Activated CD8-positive, alpha-beta memory T cell treated with anti-CD3 and anti-CD28 coated beads, Interleukin-2, amount 10 ng/mL, durations not matched to agents 7 days and 5 days (primary cell): ENCODE measurements at places on chromosomes 1 and 21. TPM values are rescaled to one million over a fixed set of nuclear protein-coding genes. Genes with fewer than 3 reads are reported as not detected.

DNA sequence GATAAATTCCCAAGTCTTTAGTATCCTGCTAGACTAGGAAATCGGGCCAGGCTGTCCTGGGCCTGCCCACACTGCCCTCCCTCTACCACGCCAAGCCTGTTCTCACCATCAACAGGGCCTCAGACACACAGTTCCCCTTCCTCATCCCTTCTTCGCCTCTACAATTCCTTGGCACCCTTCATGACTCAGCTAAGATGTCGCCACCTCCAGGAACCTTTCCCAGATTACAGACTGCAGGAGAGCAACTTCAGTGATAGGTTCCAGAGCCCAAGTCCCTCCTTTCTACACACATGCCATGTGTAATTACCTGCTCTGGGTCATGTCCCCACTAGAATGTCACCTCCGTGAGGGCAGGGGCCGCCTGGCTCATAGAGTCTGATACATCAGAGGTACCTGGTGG, 3.3 kb downstream of the RIMS3 start:
- H3K4me3 ChIP-seq, result no peak overlapping the region
- H3K27me3 ChIP-seq, result no peaks in the 10 kb centered on the region
- no peak overlapping the region for H3K27ac ChIP-seq
- no peaks in the 10 kb centered on the region for H3K36me3 ChIP-seq
- H3K4me1 ChIP-seq, result peaks cover 18% of the 10 kb centered on the region
- no peak for DNase-seq

- DNase-seq, result peak; percentile 29
- peaks cover 8% of the 10 kb centered on the region for H3K27me3 ChIP-seq
- peaks cover 5% of the 10 kb centered on the region for H3K36me3 ChIP-seq
- peaks cover 5% of the 10 kb centered on the region for H3K4me1 ChIP-seq
- H3K27ac ChIP-seq, result no peak overlapping the region
Measured at GRCh38 chr1:227782226-227782625, 33.2 kb upstream of the PRSS38 start.

DNA sequence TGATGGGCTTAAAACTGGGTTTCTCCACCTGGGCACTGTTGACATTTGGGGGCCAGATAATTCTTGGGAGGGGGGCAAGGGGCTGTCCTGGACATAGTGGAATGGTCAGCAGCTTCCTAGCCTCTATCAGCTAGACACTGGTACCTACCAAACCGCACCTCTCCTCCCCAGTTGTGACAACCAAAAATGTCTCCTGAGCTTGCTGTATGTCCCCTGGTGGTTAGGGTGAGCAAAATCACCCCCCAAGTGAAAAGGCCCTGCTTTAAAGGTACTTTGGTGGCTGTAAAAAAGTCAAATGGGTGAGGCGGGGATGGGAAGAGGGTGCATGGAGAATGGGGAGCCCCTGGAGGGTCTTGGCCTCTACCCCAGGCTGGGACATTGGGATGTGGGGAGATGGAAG, 182.0 kb downstream of the IGSF21 start:
- H3K27me3 ChIP-seq, result peaks cover 7% of the 10 kb centered on the region
- no peaks in the 10 kb centered on the region for H3K36me3 ChIP-seq
- no peaks in the 10 kb centered on the region for H3K4me1 ChIP-seq
- no peak overlapping the region for H3K27ac ChIP-seq
- no peak for DNase-seq

DNA sequence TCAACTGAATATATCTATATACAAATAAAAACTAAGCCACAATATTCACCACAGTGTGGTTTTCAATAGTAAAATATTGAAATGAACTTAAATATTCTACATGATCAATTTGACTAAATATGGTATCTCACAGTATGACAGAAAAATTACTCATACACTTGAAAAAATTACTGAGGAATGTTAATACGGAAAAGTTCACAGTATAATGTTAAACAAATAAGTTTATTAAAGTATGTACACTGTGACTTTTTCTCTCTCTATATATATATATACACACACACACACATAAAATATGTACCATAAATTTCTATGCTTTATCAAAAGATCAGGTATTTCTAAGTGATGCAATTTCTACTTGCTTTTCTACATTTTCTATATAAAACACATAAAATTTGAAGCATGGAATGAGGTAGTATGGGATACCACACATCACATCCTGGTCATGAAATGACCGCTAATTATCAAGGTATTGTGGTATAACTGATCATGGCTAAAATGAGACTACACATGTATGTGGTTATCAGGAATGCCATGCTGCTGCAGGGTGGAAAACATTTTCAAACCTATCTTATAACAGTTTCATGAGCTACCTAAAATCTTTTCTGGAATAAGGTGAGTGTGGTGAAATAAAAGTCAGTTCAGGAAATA, 102.3 kb downstream of the CDC42BPA start:
- no peaks in the 10 kb centered on the region for H3K36me3 ChIP-seq
- no peaks in the 10 kb centered on the region for H3K4me1 ChIP-seq
- peaks cover 24% of the 10 kb centered on the region for H3K27me3 ChIP-seq
- no peak overlapping the region for H3K4me3 ChIP-seq
- H3K27ac ChIP-seq, result no peak overlapping the region

DNA sequence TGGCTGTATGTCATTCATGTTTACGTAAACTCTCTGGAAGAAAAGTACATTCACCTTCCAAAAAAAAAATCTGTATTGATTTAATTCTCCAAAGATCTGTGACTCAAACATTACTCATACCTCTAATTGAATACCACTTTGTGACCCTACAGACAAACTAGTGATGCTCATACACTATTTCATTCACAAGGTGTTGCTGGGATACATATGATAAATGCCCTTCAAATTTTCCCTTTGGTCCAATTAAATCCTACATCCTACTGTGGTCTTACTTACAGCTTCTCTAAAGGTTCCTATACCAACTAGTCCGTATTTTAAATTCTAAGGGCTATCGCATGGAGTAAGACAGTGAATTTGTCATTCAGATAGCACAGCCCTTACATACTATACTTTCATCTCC, 26.8 kb upstream of the CADM3 start:
- H3K4me3 ChIP-seq, result no peak overlapping the region
- H3K36me3 ChIP-seq, result no peaks in the 10 kb centered on the region
- no peak for DNase-seq
- peaks cover 19% of the 10 kb centered on the region for H3K27me3 ChIP-seq

DNA sequence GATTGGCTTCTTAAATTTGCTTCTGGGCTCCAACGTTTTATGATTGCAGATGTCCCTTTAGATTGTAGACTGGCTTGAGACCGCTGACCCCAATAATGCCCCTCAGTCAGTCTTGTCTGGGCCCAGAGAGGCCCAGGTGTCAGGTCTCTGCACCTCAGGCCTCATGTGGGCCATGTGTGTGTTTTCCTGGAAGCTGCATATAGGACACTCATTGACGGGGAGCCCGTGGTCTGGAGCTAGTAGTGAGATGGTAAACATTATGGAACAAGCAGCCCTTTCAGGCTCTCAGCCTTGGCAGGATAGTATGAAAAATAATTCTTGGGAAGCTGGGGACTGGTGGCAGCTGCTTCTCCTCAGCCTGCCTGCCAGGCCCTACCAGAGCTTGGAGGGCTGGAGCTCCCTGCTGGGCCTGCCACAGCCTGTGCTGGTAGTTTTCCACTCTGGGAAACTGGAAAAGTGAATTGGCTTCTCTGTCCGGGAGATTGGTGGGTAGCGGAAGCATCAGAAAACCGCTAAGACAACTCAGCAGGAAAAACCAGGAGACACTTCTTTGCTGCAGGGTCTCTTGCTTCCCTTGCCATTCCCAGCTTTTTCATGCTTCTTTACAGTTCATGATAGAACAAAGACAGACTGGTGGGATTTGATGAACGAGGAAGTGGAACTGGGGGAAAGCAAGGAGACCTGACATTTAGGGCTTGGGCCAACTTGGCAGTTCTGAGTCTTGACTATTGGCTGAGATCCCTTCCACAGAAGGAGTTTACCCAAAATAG, 57.8 kb upstream of the HSD17B7 start:
- no peak overlapping the region for H3K4me3 ChIP-seq
- no peak for DNase-seq
- no peaks in the 10 kb centered on the region for H3K27me3 ChIP-seq
- no peaks in the 10 kb centered on the region for H3K4me1 ChIP-seq
- H3K27ac ChIP-seq, result no peak overlapping the region

DNA sequence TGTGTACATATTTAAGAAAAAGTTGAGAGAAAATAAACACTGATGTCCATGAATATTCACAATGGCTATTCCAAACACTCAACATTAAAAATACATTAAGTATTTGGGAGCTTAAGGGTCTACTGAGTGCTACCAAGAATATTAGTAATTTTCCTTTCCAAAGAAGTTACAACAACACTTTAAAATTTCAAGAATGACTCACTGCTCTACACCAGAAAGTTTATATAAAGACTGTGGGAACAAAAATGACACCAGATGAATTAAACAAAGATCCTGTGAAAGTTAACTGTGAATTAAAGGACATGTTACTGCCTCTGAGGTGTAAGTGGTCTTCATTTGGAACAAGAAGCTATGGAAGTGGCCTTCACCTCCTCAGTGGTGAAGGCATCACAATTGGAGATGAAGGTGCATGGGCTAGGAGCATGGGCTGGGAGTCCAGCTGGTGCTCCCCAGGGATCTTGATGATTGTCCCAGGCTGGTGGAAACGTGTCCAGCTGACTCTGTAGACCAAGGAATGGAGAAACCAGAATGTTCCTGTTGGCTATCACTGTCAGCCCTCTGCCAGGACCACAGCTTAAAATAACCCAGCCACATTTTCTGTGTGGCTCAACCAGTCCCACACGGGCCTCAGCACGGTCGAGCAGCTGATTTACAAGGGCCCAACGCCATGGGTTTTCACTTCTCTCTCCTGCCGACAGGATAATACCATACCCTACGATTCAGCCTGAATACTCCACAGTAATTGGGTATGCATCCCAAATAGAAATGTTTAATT, 28.8 kb downstream of the TAF5L start:
- DNase-seq, result no peak
- peaks cover 54% of the 10 kb centered on the region for H3K36me3 ChIP-seq
- H3K27ac ChIP-seq, result no peak overlapping the region
- peaks cover 19% of the 10 kb centered on the region for H3K4me1 ChIP-seq
- no peak overlapping the region for H3K4me3 ChIP-seq

DNA sequence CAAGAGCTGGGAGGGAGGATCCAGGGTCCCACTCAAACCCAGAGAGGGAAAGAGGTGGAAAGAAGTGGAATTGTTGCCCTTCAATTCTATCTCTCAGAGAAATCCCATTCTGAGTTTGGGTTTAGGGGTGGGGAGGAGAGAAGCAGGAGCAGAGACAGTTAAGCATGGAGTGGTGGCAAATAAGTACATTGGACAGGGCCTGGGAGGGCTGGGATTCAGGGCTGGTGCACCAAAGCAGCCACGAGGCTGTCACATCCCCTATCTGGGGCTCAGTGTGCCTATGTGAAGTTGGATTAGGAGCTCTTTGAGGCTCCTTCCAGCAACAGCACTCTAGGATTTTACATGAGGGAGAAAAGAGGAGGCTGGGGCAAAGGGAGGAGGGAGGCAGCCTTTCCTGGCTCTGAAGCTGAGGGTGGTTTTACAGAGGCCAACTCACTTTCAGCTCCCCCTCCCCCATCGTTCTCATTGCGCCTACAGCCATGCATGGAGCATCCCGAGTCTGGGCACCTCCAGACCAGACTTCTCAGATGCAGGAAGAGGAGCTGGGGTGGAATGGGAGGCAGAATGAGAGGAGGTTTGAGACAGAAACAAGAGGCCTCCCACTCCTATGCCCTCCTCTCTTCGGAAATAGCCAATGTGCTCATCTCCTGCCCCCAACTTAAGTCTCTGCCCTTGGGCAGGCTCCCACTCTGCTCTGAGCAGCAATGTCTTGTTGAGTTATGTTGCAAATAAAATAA, 3.0 kb upstream of the SYT6 start:
- no peaks in the 10 kb centered on the region for H3K36me3 ChIP-seq
- peaks cover 5% of the 10 kb centered on the region for H3K4me1 ChIP-seq
- no peak overlapping the region for H3K27ac ChIP-seq
- DNase-seq, result no peak
- peaks cover 75% of the 10 kb centered on the region for H3K27me3 ChIP-seq

GRCh38 chr1:43452789-43453441, 816 bp downstream of the HYI start:
- H3K4me1 ChIP-seq, result peaks cover 11% of the 10 kb centered on the region
- no peak for DNase-seq
- H3K27me3 ChIP-seq, result peaks cover 32% of the 10 kb centered on the region
- peak overlapping the region; percentile 44 for H3K4me3 ChIP-seq

DNA sequence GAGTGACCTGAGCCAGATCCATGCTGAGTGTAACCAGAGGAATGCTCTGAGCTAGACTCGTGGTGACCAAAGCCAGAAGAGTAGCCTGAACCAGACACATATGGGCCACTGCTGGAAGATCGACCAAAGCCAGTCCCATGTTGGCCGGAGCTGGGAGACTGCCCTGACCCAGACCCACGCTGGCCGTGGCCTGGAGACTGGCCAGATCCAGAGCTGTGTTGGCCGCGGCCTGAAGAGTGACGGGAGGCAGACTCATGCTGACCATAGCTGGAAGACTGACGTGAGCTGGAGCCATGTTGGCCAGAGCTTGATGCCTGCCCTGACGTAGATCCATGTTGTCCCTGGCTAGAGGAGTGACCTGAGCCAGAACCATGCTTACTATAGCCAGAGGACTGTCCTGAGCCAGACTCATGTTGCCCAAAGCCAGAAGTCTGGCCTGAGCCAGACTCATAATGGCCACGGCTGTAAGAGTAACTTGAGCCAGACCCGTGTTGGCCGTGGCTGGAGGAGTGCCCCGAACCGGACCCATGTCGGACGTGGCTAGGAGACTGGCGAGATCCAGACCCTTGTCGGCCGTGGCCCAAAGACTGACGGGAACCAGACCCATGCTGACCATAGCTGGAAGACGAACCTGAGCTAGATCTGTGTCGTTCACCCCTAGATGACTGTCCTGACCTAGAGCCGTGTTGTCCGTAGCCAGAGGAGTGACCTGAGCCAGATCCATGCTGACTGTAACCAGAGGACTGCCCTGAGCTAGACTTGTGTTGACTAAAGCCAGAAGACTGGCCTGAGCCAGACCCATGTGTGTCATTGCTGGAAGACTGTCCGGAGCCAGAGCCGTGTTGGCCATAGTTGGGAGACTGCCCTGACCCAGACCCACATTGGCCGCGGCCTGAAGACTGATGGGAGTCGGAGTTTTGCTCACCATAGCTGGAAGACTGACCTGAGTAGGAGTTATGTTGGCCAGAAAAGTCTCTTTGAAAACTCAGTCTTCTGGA, 3.5 kb downstream of the HRNR start:
- DNase-seq, result no peak
- H3K27ac ChIP-seq, result no peak overlapping the region
- H3K4me1 ChIP-seq, result no peaks in the 10 kb centered on the region
- H3K4me3 ChIP-seq, result no peak overlapping the region

GRCh38 chr1:119550381-119550780, 43.4 kb downstream of the HSD3B1 start:
- H3K27ac ChIP-seq, result no peak overlapping the region
- no peaks in the 10 kb centered on the region for H3K4me1 ChIP-seq

- DNase-seq, result peak; percentile 57
- H3K36me3 ChIP-seq, result peaks cover 25% of the 10 kb centered on the region
- peak overlapping the region; percentile 90 for H3K4me3 ChIP-seq
Measured at GRCh38 chr1:1407636-1408318, 684 bp upstream of the MRPL20 start.

The PTPN14 gene
- total RNA-seq, result 1.1 TPM

The PYHIN1 gene
- total RNA-seq, result 59.4 TPM

The COL18A1 gene
- total RNA-seq, result 7.3 TPM

The SFT2D2 gene
- total RNA-seq, result 63.2 TPM

The PPFIA4 gene
- 17.9 TPM for total RNA-seq

The RLF gene
- 21.4 TPM for total RNA-seq

The MDM4 gene
- 74.7 TPM for total RNA-seq
